ENCODE measurements at places on chromosomes 12 and 14. TPM values are rescaled to one million over a fixed set of nuclear protein-coding genes. Genes with fewer than 3 reads are reported as not detected.
A peak's percentile ranks its signal among the peaks of the same experiment; 100 is the strongest.

The ANKRD9 gene
- total RNA-seq = 38.9 TPM

The SLC6A13 gene
- total RNA-seq = 0.11 TPM

The PAX9 gene
- total RNA-seq = 0.38 TPM

The ZBTB1 gene
- total RNA-seq = 54.2 TPM

The MYF5 gene
- total RNA-seq = 957 TPM

The FLVCR2 gene
- 23.9 TPM for total RNA-seq

The GUCY2C gene
- total RNA-seq = not detected

The SLC17A8 gene
- total RNA-seq = not detected

The EPYC gene
- not detected for total RNA-seq

- DNase-seq = no peak
These were observed 69.9 kb downstream of the RBM19 start for GRCh38 chr12:113896194-113896593.

DNA sequence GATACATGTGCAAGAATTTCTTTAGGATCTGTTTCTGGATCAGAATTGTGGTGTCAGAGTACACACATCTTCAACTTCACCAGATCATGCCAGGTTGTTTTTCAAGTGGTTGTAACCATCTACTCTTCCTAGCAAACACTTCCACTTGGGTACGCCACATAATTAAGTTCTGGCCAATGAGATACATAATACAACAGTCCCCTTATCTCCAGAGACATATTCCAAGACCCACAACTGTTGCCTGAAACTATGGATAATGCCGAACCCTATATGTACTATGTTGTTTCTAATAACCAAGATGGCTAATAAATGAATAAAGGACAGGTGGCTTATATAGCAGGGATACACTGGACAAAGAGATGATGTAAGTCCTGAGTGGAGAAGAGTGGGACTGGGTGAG, 2.5 kb upstream of the CHPT1 start:
- DNase-seq = no peak

GRCh38 chr12:15928870-15929571, 17.9 kb downstream of the DERA start:
- peak; percentile 41 for DNase-seq

DNA sequence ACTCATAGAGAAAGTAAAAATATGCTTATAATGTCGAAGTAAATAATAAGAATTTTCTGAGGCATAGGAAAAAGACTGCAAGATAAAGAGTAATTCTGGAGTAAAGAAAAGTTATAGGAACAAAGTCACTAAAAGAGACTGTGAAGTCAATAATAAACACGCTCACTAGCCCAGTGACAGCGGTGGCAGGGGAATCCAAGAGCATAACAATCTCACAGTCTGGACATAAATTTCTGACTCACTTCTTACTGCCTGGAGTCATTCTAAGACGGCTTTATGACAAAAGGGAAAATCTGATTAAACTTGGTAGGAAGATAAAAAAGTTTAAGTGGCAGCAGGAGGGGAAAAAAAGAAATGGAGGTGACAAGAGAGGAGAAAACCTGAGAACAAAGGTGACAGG, 56.4 kb upstream of the GRIP1 start:
- no peak for DNase-seq

DNA sequence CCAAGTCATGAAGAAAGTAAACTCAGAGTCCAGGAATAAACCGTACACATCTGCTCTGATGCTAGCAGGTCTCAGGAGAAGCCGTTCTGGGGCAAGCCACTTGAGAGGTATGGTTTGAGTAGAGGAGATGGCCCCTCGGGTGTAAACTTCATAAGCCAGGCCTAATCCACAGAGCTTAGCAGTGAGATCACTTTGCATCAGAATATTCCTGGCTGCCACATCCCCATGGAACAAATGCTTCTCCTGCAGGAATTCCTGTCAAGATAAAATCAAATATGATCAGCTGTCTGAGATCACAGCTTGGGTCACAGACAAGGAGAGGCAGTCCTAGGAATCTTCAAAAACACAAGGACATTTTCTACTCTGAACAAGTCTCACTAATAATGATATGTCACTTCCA, 11.2 kb upstream of the MAGOHB start:
- DNase-seq = no peak

- peak; percentile 83 for DNase-seq
These were observed 126.4 kb downstream of the DUSP6 start for GRCh38 chr12:89225808-89226411.

Data from LHCN-M2 (cell line).